CD4-positive, alpha-beta T cell treated with Interleukin-17A for 4 hours (primary cell): ENCODE measurements at places on chromosomes 6 and 20.

DNA sequence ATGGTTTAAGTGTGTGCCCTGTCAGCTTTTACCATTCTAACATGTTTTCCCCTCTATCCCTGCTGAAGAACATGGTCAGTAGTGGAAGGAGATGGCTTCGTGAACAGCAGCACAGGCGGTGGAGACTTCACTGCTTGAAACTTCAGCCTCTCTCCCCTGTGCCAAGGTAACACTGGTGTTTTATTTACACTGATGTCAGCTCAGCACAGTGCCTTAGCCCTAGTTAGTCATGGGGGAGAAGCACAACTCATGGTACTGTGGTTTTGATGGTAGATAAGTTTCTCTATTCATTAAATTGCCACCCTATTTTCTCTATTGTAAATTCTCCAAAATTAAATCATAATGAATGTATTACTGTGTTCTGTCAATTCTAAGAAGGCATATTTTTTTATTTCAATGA lies 56.6 kb downstream of the MTHFD1L start:
- no peak for DNase-seq

GRCh38 chr6:158004701-158005095 lies 23.0 kb downstream of the SYNJ2 start:
- no peak for DNase-seq

- no peak for DNase-seq
Measured at GRCh38 chr6:145034664-145035063, 700.7 kb downstream of the EPM2A start.

DNA sequence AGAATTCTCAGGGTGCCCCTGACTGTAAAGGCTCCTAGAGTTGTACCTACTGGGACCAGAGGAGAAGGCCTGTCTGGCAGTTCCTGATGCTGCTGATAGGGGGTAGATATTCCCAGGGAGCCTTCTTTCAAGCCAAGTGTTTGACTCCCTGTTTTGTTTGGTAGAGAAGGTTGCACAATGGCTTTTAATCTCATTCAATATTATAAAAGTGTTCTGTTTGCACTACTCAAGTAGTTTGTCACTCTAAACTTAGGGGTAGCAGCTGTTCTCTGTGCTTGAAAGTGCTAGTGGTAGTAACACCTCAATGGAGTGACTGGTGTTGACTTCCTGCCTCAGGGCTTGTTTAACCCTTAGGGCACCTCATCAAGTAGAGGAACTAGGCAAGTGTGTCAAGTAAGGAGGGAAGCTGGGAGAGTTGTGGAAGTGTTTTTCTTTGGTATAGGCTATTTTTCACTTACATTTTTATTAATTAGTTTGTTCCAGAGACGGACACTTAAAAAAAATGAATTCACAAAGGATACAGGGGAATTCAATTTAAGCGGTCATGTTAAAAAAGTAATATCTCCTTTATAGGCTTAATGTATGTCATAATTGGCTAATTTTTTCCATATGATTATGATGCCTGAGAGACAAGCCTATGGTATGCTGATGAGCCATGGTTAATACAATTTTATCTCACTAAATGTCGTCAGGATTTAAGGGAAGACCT lies 38.1 kb downstream of the BICRAL start:
- peak; percentile 20 for DNase-seq

DNA sequence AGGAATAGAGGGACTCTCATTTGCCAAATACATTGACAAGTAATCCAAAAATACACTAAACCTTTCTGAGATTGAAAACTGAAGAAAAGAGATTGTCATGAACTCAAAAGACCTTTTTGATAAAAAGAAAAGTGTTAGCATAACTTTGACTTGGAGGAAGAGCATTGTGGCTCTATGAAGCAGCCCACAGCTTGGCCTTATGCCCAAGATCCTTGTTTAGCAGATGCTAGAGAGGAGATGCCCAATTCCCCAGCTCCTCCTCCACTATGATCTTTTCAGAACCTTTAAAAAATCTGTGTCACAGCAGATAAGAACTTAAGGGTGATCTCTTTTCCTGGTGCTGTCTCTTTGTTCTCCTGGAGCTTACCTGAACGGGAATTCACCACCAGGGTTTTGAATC lies 35.8 kb upstream of the IGF2R start:
- no peak for DNase-seq

DNA sequence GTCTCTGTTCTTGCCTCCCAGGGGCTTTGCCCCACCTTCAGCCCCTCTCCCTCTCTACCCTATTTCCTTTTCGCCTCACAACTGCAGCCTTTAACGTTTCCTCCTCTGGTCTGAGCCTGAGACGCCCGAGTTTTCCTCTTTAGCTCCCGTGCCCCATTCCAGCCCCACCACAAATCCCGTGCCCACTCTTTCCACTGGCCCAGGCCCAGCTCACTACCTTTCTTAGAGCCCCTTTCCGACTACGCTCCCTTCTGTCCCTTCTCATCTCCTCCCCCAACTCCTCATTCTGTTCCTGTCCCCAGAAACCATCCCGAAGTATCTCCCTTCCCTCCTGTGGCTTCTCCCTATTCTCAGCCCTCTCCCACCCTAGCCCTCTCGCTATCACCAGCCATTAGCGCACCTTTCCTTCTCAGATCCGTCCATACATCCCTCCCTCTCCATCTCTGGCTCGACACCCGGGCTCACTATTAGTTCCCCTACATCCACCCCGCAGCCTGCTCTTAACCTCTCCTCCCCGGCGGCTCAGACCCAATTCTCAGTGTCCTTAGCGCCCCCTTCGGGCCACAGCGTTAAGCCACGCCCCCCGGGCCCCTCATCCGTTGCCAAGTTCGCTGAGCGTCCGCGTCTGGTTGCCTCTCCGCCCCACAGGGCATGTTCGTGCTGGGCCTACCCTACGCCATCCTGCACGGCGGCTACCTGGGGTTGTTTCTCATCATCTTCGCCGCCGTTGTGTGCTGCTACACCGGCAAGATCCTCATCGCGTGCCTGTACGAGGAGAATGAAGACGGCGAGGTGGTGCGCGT lies 2.7 kb downstream of the SLC32A1 start:
- DNase-seq: peak; percentile 51

DNA sequence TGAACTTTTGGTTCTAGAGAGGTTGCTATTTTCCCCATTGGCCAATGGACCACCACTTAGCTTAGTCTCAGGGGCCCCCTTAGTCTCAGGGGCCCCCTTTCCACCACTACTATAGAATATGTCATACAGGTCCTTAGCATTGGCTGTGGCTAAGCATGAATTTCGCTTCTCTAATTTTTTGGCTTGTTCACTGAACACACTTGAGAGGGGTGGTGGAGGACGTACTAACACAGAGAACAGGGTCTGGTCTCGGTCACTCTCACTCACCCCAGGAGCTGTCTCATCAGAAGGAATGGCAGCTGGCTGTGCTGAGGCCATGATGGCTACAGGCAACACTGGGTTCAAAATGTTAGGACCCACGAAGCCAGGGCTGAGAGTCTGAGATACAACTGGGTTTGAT lies 30.3 kb downstream of the ZNF318 start:
- no peak for DNase-seq

DNA sequence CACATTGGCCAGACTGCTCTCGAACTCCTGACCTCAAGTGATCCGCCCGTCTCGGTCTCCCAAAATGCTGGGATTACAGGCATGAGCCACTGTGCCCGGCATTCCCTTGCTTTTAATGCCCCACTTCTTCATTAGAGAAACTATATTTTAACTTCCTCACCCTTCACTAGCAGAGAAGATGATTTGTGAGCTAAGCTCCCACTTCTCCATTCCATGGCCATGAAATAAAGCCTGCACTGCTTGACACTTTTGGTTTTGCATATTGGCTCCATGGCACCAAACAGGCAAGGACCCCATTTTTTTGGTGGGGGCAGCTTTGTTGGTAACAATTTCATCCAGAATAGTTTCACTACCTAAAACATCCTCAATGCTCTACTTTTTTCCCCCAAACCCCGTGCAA lies 145.3 kb downstream of the TFAP2B start:
- DNase-seq: no peak

GRCh38 chr6:24910331-24910960 lies 25.3 kb downstream of the RIPOR2 start:
- peak; percentile 60 for DNase-seq

- no peak for DNase-seq
Measured at GRCh38 chr6:42378536-42378935, 73.2 kb downstream of the TRERF1 start.

- DNase-seq: no peak
Measured at GRCh38 chr6:43081043-43081442, 4.9 kb downstream of the PTK7 start.

- DNase-seq: no peak
Measured at GRCh38 chr6:107264357-107264840, 149.1 kb upstream of the BEND3 start.

DNA sequence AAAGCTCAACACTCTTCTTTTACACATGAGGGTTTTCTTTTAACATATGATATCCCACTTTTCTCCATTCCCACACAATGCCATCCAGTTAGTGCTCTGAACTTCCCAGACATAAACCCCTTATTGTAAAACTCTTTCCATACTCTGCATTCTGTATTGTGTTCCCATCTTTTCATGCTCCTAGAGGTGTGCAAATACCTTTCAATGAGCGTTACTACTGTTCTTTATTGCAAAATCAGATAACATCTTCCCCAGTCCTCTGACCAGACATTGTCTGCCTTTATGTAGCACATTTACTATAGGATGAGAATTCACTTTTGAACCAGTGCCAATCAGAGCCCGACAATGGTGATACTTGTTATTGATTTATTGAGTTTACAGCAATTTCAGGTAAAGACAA lies 296.2 kb downstream of the GRIK2 start:
- no peak for DNase-seq

GRCh38 chr6:24353861-24354260 lies 4.0 kb downstream of the DCDC2 start:
- no peak for DNase-seq

- no peak for DNase-seq
Measured at GRCh38 chr6:167475947-167476346, 151.1 kb downstream of the TTLL2 start.

- DNase-seq: no peak
Measured at GRCh38 chr6:39084506-39084905, 30.5 kb downstream of the SAYSD1 start.

GRCh38 chr6:132964101-132964867 lies 149.9 kb downstream of the RPS12 start:
- no peak for DNase-seq

DNA sequence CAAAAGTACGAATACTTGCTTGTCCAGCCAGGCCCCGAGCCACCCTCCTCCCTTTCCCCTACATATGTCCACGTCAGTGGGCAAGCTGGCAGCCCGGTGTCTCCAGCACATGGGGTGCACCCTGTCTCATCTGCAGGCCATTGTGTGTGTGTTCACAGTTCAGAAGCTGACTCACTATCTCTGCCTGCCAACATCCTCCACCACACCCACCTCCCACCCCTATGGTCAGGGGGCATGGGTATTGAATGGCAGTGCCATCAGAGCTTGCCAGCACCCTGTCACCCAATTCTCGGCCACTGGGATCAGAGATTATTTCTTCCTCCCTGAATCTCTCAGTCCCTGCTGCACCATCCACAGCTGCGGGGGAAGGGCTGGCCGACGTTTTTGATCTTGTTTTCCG lies 195.7 kb downstream of the FARS2 start:
- DNase-seq: no peak

DNA sequence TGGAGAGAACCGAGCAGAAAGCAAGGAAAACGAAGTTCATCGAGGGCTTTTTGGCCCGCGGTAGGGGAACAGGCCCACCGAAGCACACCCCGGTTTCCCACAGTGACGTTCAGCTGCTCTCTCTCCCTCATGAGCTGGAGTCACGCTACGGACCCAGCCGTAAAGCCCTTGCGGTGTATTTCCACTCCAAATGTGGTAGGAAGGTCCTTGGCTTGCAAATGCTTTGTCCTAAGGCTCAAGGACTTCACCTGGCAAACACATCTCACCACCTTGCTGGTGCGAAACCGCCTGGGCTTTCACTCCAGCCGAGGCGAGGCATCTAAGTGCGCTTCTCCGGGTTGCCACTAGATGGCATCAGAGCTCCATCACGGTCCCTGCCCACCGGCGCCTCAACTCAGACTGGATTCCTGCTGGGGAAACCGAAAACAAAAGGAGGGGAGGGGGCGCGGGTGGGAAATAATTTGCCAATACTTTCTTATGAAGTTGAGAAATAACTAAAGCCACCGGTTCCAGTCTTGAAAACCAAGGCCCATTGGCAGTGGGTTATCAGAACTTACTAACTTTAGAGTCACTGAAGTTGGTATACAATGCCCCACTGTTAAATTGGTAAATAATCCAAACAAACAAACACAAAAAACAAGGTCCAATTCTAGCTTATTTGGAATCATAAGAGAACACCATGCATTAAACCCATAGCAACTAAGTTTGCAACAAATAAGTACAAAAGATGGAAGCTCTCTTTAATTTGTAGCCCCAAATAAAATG lies 13.4 kb upstream of the FOXC1 start:
- peak; percentile 72 for DNase-seq

- no peak for DNase-seq
Measured at GRCh38 chr6:167576828-167577503, 249.7 kb upstream of the AFDN start.

DNA sequence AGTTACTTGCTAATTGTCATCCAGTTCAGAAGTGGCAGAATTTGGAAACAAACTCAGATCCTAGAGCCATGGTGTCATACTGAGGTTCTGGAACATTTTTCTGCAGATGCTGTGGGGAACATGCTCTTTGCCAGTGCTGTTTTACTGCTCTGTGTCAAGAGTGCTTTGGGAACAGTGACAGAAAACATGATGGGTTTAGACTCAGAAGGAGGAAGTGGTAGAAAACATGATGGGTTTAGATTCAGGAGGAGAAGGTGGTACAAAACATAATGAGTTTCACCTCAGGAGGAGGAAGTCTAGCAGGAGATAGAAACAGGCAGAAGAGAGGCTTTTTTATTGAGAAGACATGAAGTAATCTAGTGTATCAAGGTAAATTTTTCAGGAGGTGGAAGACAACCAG lies 815.5 kb downstream of the DHX35 start:
- no peak for DNase-seq

- no peak for DNase-seq
Measured at GRCh38 chr6:32168807-32169591, 4.6 kb downstream of the EGFL8 start.

- DNase-seq: no peak
Measured at GRCh38 chr6:44672841-44673240, 285.3 kb downstream of the CDC5L start.

DNA sequence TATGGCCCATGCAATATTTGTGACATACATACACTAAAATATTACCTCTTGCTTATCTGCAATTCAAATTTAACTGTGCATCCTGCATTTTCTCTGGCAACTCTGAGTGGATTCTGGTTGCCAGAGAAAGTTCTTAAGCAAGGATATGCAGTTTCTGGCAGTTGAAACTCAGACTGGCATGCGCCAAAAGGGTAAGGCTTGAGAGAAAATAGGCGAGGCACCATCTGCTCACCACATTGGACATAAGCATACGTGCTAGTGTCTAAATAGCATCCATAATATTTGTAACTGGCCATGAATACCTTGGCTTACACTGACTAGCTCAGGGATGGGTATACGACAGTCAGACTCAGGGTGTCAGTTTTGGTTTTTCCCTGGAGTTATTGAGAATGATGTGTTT lies 465.1 kb downstream of the DOK5 start:
- DNase-seq: no peak

GRCh38 chr6:104462811-104463599 lies 396.7 kb downstream of the HACE1 start:
- no peak for DNase-seq

GRCh38 chr6:41315943-41316620 lies 19.3 kb upstream of the NCR2 start:
- no peak for DNase-seq
